Dorsolateral prefrontal cortex (tissue), 122 donors: ENCODE measurements at places on chromosomes 16 and 17. TPM values are rescaled to one million over a fixed set of nuclear protein-coding genes. Genes with fewer than 3 reads are reported as not detected.

DNA sequence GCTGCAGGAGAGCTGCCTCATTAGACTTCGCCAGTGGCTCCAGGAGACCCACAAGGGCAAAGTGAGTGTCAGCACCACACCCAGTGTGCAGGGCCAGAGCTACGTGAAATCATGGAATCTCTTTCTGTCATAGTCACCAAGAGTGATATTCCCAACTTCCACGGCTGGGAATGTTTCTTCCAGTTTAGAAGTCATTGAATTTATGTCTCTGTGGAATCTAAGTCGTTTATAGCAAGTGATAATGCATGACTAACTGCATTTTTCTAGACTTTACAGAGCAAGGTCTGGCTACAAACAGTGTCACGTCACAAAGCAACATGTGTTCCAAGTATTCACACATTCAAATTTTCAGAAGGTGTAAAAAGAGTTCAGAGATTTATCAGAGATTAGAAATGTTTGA, 55.5 kb downstream of the SEC14L1 start:
- no peak for DNase-seq

GRCh38 chr17:48025904-48026501, 11.6 kb downstream of the COPZ2 start:
- DNase-seq, result no peak

TMEM219 gene
- total RNA-seq, result 108 TPM

TLCD1 gene
- total RNA-seq, result 16.0 TPM

CSH2 gene
- total RNA-seq, result not detected
